NCI-H69 (cell line): ENCODE measurements at places on chromosomes 16 and 17.

DNA sequence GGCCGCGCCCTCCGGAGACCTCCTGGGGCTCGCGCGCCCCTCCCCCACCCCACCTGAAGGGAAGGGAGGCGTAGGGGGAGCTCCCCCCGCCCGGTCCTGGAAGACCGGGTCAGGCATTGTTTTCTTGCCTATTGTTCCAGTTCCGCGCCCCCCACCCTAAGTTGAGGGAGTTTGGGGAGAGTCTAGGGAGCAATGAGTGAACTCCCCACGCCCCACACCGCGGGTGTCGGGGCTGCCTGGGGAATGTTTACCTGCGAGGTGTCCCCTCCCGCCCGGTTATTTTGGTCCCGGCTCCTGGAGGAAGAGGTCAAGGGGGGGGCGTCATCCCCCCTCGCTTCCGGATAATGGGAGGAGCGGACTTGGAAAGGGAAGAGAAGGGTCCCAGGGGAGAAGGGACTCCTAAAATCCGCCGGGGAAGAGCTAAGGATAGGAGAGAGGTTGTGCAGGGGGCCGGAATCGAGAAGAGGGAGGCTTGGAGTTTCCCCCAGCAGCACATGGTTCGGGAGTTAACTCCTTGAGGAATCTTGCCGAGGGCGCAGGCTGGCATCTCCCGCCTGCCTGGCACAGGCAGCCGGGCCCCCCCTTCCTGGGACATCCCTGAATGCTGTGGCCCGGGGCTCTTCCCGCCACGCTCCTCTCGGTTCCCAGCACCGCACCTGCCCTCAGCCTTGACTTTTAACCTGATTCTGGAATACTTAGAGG, 881 bp downstream of the MLLT6 start:
- DNase-seq: peak; percentile 90

- DNase-seq: peak; percentile 87
These were observed at the start of gene CDH1 for GRCh38 chr16:68737046-68737729. Gene CDH1, plus strand, starts transcription at chr16:68737292. Its CDS starts 124 bp downstream, at chr16:68737416.

DNA sequence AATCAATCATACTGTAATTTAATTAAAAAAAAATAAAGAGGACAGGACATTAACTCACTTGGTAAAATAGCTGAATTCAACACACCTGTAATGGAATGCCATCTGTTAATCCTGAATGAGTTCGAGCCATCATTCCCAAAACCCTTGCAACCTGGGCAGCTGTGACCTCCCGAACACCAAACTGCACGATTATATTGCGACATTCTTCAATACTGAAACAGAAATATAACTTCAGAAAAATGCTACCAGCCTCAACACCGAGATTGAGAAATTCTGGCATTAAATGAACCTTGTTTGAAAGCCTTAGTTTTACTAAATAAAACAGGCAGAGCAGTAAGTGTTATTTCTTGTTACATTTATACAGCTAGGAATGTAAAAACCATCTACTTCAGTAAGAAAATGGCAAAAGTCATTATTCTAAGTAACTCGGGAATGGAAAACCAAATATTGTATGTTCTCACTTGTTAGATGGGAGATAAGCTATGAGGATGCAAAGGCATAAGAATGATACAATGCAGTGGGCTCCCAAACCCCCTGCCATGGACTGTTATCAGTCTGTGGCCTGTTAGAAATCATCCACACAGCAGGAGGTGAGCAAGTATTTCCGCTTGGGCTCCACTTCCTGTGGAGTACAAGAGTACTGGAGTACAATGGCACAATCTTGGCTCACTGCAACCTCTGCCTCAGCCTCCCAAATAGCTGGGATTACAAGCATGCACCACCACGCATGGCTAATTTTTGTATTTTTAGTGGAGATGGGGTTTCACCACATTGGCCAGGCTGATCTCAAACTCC, 46.5 kb downstream of the CNOT1 start:
- no peak for DNase-seq

GRCh38 chr17:36899250-36900159, 37.8 kb upstream of the LHX1 start:
- peak; percentile 24 for DNase-seq
